Femur (tissue), 1 donor: ENCODE measurements at places on chromosomes 2 and 18.

- no peak for DNase-seq
Observed at GRCh38 chr2:5666798-5667197, 25.4 kb upstream of the SOX11 start.

GRCh38 chr2:238790126-238790832 is 57.6 kb upstream of the TWIST2 start:
- DNase-seq, result peak; percentile 36

DNA sequence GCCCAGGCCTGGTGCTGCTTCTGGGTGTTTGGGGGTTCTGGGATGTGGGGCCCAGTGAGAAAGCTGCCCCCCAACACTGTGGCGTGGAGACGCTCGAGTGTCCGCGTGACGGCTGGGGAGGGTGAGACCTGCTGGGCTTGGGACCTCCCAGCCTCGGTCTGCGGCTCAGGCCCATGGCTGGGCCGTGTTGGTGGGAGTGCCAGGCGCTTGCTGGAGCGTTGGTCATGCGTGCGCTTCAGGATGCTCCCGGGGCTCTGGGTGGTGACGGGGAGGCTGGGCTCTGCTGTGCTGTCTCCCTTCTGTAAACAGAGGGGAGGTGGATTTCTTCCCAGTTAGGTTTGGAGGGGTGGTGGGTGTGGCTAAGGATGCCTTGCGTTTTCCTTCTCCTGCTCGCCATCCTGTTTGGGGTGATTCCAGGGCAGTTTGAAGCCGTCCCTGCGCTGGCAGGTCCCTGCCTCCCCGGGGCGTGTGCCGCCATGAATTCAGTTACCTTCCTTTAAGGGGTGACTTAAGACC is 606 bp downstream of the GAL3ST2 start:
- DNase-seq, result no peak

- DNase-seq, result no peak
Observed at GRCh38 chr2:216130346-216130971, 21.3 kb downstream of the XRCC5 start.

DNA sequence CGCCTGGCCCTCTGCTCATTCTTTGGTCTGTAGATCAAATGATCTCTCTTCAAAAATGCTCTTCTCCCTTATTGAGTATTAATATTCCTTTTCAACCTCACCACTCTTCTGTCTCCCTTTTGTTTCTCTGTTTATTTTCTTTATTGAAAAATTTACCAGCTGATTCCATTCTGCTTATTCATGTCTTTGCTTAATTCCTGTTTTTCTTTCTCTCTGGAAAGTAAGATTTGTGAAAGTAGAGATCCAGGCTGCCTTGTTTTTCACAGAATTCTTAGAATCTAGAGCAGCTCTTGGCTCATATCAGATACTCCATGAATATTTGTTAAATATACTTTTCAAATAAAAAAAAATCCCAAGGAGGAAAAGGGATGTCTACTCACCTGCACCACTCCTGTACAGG is 157.0 kb downstream of the DOCK10 start:
- no peak for DNase-seq

DNA sequence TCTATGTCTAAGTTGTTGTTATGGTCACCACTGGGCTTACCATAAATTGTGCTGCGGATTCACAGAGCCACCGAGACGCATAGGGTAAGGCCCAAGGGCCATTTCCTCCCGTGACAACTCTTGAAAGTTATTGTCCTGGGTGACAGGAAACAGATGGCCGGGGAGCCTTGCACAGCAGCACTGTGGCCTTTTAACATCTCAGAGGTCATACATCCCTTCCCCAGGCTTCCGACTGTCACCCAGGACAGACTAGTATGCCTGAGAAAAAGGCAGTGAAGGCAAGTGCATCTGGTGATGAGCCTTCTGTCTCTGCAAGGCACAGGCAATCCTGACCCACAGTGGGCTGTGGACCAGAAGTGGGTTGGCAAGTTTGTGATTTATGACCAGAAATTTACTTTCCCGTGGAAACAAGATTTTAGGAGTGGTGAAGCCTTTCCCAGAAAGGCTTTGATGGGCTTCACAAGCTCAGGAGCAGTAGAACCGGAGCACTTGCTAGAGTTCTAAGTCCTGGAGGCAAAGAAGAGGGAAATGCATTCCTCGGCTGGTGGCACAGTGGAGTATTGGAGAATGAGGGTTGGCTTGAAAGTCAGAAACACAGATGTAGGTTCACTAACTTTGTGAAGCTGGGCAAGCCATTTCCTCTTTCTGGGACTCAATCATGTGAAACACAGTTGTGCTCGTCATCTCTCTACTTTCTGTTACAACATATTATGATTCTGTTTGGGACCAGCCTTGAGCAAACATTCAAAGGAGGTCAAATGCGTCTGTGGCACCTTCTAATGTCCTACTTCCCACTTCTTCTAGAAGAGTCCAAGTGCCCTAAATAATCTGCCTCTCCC is 2.0 kb upstream of the CAPN14 start:
- DNase-seq, result no peak

- DNase-seq, result peak; percentile 49
Observed at GRCh38 chr18:58863539-58864145, 1.0 kb upstream of the ZNF532 start.

GRCh38 chr2:100214265-100214971 is 72.0 kb upstream of the AFF3 start:
- DNase-seq, result peak; percentile 90

GRCh38 chr2:190785334-190785733 is 95.3 kb upstream of the GLS start:
- no peak for DNase-seq

DNA sequence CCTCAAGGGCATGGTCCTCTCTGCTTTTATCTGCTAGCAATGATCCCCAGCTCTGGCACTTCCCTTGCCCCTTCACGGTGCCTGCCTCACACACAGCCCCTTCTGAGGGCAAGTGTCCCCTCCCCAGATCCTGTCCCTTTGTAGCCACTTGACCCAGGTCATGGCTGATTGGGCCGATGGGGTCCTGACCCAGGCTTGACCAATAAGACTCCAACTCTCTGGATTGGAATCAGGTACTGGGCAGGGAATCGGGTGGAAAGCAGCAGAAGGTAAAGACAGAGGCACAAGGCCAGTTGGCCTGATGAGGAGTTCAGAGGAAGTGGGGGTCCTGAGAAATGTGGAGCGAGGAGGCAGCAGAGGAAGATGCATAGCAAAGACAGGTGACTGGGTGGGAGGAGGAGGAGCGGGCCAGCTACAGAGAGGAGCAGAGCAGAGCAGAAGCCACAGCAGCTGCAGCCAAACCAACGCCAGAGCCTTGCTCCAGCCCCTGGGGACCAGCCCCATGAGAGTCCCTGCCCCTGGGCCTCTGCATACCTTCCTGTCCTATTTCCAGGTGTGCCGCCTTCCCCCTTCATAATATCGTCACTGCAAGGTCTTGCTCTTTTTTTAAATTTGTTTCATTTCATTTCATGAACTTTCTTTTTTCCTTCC is 39.1 kb downstream of the CAPN13 start:
- no peak for DNase-seq
